ENCODE measurements at places on chromosomes 12 and 14.

- no peak for DNase-seq
These were observed 65.4 kb downstream of the PPFIBP1 start for GRCh38 chr12:27589419-27589818.

DNA sequence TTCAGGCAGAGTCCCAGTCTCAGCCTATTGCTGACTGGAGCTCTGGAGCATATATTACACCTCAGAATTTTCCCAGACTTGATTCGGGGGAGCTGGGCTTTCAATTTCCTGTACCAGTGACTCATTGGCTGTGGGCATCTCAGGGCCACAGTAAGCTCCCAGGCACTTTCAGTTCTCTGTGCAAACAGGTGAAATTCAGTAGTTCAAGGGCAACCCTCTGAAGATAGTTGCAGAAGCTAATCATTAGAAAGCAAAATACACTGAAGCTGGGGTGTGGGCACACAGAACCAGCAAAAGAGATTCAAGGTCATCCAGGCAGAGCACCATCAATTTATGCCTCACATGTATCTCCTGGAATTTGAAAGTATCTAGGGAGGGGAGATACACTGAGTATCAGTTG, 8.1 kb upstream of the NIN start:
- no peak for DNase-seq

DNA sequence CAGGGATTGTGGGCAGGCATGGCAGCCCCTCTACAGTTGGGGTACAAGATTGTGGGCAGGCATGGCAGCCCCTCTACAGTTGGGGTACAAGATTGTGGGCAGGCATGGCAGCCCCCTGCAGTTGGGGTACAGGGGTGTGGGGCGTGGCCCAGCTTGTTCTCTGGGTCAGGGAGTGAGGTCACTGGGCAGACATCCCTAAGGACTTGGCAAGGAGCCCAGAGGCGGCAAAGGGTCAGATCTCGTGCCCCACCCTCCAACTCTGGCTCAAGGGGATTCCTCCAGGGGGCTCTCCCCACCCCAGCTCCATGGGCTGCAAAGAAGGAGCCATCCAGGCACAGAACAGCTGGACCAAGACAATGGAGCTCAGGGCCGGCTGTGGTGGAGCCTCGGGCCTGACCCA, 25.8 kb upstream of the NUDT14 start:
- no peak for DNase-seq

DNA sequence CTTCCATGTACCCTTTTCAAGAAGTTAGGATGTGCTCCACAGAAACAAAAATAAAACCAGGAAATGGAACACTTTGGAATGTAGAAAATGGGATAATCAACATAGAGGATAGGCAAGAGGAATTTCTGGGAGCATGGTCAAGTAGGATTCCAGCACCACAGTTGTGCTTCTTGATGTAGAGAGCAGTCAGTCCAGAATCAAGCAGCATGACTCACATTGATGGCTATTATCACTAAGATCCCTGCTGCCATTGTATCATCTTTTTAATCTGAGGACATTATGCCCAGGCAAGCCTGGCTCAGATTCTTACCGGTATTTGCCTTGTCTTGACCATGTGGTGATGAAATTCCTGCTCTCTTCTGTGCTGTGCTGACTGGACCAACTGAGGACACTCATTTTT, 5.7 kb downstream of the ETFRF1 start:
- no peak for DNase-seq

- DNase-seq = no peak
These were observed 13.7 kb downstream of the REM2 start for GRCh38 chr14:22896760-22897159.

- no peak for DNase-seq
These were observed 67.0 kb upstream of the DYNC1H1 start for GRCh38 chr14:101897326-101897725.

DNA sequence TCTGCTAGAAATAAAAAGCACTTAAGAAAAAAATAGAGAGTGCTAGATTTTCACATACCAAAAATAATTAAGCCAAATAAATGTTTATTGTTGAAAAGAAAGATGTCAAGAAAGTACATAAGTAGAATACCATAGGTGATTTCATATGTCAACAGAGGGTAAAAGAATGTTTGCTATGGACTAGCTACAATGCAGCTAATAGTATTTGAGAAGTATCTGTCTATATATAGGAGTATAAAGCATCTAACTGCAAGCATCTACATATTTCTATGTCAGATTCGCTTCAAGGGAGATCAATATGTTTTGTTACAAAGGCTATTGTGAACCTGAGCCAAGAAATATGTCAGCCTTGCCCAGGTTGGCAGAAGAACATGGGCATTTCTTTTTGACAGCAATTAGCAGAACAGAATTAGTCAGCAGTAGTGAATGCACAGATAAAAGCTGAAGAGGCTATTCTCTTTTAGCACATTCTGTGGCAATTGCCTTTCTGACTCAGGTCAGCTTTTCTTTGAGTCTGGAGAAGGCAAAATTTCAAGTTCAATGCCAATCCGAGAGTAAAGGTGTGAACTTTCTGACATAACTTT, 140.1 kb downstream of the ALG10B start:
- DNase-seq = no peak

- peak; percentile 42 for DNase-seq
These were observed 82.9 kb upstream of the STXBP6 start for GRCh38 chr14:25132732-25133422.

DNA sequence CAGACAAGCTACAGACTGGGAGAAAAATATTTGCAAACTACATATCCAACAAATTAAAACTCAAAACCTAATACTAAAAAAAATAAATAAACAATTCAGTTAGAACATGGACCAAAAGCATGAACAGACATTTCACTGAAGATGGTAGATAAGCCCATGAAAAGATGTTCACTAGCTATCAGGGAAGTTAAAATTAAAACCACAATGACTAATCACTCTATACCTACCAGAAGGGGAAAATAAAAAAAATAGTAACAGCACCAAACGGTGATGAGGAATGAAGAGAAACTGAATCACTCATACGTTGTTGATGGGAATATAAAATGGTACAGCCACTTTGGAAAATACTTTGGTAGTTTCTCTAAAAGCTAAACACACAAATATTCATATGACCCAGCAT, 31.1 kb upstream of the DHRS7 start:
- no peak for DNase-seq

DNA sequence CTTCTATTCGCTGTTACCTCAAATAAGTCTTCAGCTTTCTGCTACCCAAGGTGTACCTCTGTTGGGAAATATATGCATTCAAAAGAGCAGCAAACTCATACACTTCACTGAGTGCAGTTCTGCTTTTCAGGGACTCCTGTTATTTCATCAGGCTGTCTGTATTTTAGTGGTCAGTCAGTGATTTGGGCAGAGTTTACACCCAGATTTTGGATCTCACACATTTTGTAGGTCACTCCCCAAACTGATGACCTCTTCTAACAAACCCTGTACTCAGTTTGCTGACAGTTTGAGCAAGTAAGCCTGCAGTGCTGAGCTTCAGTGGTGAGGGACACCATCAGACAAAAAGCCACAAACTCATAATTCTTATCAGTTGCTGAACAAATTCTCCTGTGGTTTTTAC, 8.2 kb upstream of the WASHC4 start:
- DNase-seq = no peak

- DNase-seq = no peak
These were observed 10.0 kb upstream of the CALCOCO1 start for GRCh38 chr12:53737093-53737808.

DNA sequence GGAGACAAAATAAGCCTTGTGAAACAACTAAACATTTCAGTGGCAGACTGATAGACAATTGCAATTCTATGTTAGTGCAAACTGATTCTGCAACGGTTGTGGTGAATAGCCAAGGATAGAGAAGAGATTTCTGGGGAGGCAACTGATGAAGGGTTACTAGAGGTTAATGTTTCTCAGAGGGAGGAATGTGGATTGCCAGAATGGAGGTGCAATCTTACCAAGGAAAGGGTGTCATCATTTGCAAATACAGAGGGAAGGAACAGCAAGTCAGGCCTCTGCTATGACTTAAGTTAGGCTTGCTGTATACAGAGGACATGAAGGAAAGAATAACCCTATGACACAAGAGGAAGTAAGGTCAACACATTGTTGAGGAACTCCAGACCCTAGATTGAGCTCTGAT, 35.8 kb downstream of the CCDC175 start:
- DNase-seq = no peak

- no peak for DNase-seq
These were observed 40.1 kb downstream of the TESC start for GRCh38 chr12:117059156-117059555.

GRCh38 chr12:95699579-95699978, 91.0 kb downstream of the NTN4 start:
- no peak for DNase-seq

Measured in tibial artery (tissue), 4 donors.